ENCODE measurements at places on chromosomes 3 and 15.

DNA sequence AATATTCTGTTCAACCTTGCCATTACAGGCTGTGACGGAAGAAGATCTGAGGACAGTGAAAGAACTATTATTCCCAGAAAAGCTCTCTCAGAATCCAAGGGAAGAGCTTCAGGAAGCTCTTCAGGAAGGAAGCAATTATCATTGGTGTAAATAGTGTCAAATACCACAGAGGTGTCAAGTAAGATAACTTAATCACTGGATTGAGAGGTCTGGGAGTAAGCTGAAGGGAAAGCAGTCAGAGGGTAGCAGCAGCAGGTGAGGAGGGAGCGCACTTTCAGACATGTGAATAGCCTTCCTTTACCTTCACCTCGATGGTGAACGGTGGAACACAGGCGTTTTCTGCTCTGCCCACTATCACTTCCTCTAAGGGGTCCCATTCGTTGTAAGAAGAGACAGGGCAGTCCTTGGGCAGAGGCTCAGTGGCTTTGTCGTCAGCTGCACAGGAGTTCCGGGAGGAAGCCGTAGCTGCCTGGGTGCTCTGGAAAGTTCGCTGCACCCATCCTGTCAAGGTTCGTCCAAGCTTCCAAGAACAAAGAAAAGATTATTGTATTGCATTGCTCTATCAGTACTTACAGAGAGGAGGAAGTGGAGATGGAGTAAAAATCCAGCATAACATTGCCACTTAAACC lies 1.9 kb downstream of the GATM start:
- no peak for DNase-seq

GRCh38 chr3:177725165-177725564 lies 527.9 kb upstream of the TBL1XR1 start:
- no peak for DNase-seq

- DNase-seq, result no peak
Observed at GRCh38 chr15:23395030-23395692, 40.6 kb downstream of the GOLGA8S start.

- no peak for DNase-seq
Observed at GRCh38 chr3:163605915-163606314, 1472.4 kb downstream of the SI start.

GRCh38 chr15:93801206-93801605 lies 430.2 kb upstream of the MCTP2 start:
- DNase-seq, result no peak

DNA sequence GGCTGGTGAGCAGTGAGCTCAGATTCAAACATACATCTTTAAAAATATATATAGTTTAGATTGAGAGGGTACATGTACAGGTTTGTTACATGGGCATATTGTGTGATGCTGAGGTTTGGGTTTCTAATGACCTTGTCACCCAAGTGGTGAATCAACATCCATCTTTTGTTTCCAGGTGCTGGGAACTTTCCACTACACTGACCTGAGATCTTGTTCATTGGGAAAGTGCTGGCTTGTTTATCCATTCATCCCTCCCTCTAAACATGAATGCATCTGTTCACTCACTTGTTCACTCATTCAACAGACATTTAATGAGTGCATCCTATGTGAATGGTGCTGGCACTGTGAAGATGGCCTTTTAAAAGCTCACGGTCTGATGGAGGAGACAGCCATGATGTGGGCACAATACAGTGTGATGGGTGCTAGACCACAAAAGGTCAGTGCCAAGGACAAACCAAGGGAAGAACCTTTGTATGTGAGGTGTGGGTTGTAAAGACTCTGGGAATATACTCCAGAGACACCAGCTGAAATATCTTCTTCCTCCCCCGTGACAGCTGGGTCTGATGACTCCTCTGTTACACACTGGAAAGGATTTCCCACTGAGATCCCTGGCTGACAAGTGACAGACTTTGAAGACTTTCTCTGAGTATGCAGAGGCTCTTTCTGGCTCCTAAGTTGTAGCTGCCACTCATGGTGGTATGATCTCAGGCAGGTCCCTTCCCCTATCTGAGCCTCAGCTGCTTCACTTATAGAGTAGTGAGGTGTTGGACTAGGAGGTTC lies 16.2 kb upstream of the ITGA11 start:
- no peak for DNase-seq

DNA sequence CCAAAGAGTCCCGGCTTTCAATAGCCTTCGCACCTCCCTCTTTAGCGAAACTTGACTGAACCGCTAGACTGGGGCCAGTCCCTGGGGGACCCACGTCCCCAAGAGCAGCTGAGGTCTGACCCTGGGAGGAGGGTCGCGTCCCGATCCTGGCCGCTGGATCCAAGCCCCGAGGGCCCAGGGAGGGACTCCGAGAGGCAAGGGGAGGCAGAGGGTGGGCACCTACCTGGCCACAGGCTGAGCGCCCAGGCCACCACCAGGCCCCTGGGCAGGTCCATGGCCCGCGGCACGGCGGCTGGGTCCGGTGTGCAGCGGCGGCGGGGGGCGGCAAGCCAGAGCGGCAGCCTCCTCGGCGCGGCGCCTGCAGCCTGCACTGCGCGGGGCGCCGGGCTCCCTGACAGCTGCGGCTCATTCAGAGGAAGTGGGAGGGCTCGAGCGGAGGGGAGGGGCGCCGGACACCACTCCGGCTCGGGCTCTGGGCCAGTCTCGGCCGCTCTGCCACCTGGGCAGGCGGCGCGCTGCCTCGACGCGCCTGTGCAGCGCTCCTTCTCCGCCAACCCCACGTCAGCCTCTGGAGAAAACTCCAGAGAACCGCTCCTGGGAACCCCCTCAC lies at the start of gene ITGA11:
ITGA11 (minus strand) TSS at position 372 of the 610 bp plus-strand sequence; CDS start at position 275, 97 bp downstream.
- DNase-seq, result no peak

DNA sequence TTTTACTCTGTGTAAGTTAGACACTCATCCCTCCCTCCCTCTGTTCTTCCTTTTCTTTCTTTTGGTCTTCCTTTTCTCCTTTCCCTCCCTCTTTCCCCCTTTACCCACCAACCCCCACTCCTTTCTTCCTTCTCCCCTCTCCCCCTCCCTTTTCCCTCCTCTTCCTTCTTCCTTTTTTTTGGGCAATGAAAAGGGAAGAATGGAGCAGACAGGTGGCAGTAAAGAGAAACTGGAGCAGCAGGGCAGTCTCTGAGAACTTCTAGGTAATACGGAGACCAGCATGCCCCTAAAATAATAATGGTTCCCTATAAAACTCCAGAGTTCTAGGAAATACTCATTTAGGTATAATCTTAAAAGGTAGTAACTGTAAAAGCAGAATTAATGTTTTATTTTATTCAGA lies 11.4 kb upstream of the GPR171 start:
- DNase-seq, result no peak

DNA sequence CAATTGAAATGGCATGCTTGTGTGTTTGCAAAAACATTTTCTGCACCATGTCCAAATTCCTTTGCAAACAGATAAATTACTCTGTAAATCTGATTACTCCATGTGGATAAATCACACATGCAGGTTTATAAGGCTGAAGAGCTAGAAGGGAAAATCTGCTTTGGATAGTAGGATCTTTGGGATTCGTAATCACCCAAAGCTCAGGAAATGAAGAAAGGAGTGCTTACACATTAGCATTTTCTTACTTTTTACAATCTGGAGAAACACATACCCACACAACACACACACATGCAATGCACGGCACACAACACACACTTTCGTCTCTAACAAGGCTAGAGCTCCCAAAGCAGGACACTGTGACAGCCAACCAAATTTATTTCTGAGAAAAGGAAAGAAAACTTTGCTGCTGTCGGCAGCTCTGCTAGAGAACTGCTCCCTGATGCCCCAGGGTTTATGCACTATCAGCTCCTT lies 2.1 kb downstream of the LSAMP start:
- no peak for DNase-seq

DNA sequence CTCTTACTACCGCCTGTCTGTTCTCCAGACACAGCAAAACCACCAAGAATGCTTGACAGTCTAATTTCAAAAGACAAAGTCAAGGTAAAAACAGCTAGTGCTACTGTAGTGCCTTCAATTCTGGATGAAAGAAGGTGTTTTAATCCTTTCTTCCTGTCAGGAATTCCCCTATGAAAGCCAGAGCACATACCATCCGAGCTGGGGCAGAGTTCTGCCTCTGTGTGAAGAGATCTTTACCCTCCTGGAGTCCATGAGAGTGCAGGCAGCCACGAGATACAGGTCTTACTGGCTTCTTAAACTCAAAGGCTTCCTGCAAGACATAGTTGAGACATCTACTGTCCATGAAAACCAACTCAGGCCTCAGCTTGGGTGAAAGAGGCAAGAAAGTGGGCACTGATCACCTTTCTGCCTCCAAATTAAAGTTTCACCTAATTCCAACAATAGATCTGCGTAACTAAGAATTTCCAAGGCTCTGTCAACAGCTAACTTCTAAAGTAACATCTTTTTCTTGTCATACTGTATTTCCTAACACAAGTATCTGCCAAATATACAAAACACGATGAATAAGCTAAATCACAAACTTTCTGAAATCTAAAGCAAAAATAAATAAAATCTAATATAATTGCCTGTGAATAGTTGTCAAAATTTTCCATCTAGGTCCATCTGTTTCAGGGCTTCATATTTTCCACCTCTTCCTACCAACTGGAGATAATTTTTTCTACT lies 7.5 kb downstream of the CDC25A start:
- no peak for DNase-seq

- peak; percentile 38 for DNase-seq
Observed at GRCh38 chr3:43855674-43856299, 165.0 kb downstream of the ABHD5 start.

- DNase-seq, result no peak
Observed at GRCh38 chr3:127786353-127787070, 35.8 kb downstream of the MGLL start.

GRCh38 chr3:30513374-30514152 lies 92.8 kb upstream of the TGFBR2 start:
- no peak for DNase-seq

DNA sequence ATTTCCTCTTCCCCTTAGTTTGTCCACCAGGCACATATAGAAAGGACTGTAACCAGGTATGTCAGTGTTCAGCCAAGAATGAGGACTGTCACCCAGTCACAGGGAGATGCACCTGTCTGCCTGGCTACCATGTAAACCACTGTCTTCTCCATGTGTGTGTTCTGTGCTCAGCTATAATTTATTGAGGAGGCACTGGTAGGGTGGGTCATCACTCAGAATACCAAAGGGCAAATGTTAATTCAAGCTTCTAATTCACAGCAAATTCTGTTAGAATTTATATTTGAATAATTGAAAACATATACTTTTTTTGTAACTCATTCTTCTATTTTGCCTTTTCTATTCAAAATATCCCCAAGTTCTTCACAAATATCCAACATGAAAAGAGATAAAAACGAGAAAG lies 780.4 kb downstream of the MECOM start:
- no peak for DNase-seq

GRCh38 chr3:70000028-70000410 lies 486 bp downstream of the SAMMSON start:
- DNase-seq, result no peak

GRCh38 chr3:4580346-4581123 lies 87.4 kb downstream of the ITPR1 start:
- DNase-seq, result no peak

- no peak for DNase-seq
Observed at GRCh38 chr15:89023311-89023961, 64.8 kb upstream of the ABHD2 start.

DNA sequence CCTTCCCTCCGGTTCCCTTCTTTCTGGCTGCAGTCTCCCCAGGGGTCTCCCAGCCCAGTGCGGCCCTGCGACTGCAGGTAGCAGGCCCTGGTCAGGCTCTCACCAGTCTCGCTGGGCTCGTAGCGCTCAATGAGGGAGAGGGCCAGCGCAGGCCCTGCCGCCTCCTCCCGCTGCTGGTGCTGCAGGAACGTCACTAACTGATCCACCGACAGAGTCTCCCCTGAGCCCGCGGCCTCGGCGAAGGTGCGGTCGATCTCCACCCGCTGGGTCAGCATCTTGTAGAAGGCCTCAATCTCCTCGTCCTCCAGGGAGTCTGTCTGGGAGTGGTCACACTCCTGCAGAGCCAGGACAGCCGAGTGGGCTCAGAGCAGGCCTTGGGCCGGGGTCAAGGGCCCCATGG lies 18.3 kb downstream of the PLCD1 start:
- DNase-seq, result no peak

DNA sequence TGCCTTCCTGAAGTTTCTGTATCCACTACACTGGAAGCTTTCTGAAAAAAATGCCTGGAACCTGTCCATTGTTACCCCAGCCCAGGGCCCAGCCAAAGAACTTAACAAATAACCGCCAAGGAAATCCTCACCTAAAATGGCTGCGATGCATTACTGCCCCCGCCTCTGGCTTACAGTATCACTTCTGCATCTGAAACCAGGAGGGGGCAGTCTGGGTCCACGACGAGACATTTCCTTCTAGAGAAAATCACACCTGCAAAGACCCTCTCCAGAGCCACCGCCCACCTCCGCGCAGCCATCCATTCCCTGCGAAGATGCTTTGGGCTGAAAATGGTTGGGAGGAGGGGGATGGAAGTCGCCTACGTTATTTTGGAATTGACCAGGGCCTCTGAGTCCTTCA lies 22.4 kb upstream of the CELF6 start:
- DNase-seq, result no peak

DNA sequence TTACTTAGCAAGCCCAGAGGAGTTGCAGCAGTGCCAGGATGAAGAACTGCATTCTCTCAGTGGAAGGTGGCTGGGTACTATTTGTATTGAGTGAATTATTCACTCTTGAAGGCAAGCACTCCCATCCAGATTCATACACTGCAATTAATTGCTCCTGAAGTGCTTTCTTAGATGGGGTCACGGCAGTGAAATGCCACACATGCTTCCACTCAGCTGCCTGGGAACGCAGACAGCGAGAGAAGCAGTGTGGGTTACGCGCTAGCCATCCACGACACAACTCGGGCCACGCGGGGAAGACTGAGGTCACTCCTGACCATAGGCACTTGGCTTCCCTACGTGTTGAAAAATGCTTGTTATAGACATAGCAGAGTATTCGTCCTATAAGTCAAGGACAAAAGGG lies 30.8 kb upstream of the LMCD1 start:
- DNase-seq, result no peak

DNA sequence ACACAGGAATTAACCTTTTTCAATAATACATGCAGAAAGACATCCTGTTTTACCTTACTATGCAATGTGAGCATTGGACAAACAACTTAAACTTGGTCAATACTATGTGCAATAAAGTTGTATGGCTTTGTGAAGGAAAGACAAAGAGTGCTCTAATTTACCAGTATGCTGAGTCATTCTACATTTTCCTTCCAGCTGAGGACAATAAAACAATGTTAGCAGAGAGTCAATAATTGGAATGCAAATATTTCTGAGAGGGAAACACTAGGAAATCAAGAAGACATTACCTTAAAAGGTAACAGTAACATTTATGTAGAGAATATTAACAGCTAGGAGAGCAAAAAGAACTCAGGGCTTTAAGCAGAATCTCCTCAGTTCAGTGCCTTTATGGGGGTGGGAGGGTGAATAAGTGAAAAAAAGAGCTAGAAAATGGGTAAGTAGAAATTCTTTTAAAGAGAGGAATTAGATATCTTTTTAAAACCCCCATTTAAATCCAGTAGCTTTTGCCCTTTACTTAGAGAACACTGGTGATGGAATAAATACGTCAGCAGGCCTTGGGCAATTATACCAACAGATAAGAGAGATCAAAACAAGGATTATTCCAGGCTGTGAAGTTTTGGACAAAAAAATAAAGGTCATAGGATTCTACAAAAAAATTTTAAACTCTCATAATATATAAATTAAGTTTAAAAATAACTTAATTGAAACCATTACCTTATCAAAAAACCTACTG lies 11.6 kb upstream of the HGD start:
- no peak for DNase-seq

GRCh38 chr3:90241481-90241880 lies 1134.1 kb downstream of the EPHA3 start:
- DNase-seq, result no peak

Measured in GM19239 (cell line).